ENCODE measurements at places on chromosomes 5 and 9.

- no peak for DNase-seq
Observed at GRCh38 chr9:80030801-80031200, 459.0 kb downstream of the TLE4 start.

- no peak for DNase-seq
Observed at GRCh38 chr5:59703789-59704188, 189.7 kb downstream of the PDE4D start.

GRCh38 chr9:121735065-121735792, 83.8 kb downstream of the DAB2IP start:
- DNase-seq = no peak

GRCh38 chr5:109649318-109649717, 40.4 kb upstream of the MAN2A1 start:
- no peak for DNase-seq

DNA sequence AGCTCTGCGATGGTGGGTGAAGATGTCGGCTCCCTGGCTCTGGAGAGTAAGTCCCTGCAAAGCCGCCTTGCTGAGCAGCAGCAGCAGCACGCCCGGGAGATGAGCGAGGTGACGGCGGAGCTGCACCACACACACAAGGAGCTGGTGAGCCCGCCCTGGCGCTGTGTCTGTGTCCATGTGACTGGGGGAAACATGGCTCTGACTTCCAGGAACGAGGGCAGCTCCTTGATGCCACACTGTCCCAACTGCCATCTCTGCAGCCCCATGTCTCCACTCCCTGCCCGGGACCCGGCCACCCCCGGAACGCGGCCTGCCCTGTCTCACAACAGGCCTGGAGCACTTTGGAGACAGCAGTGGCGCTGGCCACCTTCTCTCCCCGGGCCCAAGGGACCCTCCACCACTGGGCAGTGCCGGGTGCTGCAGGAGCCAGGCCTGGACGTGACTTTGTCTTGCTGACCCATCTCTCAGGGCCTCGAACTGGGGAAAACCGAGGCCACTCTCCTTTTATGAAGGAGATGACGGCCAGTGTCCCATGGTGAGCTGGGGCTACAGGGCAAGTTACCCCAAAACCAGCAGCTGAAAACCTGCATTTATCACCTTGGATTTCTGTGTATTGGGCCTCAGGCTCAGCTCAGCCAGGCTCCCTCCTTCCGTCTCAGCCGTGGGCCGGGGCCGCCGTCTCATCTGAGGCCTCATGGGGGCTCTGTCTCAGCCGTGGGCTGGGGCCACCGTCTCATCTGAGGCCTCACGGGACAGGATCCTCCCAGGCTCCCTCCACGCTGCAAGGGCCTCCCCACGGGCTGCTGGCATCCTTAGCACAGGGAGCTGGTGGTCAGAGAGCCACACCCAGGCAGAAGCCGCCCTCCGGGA, 28.6 kb downstream of the CEP72 start:
- no peak for DNase-seq

- DNase-seq = no peak
Observed at GRCh38 chr9:98943682-98944056, at the start of gene COL15A1. Gene COL15A1 (plus strand): TSS chr9:98943907. CDS start chr9:98944062, 155 bp downstream.

Measured in Right ventricle myocardium superior (tissue), 1 donor.